ENCODE measurements at places on chromosomes 6 and 20.

DNA sequence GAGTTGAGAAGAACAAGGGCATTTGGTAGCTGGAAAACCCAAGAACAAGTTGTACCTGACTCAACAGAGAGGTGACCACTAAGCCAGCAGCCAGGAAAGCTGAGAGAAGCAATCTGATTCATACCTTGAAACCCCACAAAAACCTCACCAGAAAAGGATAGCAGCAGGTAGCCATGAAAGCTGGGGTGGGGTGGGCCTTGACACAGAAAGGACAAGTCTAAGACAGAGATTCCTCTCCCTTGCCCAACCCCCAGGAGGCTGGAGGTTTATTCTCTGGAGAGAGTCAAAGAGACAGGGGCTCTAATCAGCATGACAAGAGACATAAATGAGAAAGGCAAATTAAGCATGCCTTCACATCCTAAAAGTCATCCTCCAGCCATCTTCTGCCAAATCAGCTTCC lies 151.7 kb upstream of the DST start:
- no peak for DNase-seq

DNA sequence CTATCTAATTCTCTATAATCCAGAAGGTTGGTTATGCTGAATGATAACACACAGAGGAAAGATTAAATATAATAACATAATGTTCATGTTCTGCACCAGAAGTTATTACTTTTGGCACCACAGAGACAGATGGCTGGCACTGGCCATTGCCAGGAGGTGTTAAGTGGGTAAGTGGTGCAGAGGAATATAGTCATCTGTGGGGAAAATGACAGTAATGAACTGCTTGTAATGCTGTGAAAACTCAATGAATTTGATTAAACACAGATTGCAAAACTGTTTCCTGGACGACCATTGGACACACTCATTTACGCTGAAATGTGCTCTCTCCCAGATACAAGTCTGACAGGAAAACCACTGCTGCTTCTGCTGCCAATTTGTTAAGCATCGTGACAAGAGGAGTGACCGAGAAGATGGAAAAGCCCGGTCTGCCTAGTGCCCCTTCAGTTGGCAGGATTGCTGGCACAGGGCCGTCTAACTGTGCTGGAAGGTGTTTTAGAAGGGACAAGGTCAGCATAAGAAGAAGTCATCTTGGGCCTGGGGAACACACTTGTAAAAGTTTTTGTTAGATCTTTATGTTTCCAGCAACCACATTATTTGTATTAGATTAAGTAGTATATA lies 567.4 kb downstream of the CBLN4 start:
- DNase-seq, result no peak

DNA sequence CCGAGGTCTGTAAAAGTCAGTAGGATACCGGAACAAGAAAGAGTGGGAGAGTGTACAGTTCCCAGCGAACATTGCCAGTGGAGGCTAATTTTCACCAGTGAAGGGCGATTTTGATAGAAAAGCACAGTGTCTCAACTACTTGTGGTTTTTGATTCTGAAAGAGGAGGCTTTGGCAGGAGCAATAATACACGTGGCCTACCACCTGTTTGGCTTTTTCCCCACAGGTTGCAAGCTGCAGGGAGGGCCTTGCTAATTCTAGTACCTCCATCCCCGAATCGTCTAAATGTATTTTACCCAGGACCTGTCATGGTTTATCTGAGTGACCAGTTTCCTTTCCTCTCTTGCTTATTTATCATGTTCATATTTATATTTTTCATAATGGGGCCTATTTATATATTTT lies 3.3 kb upstream of the EFCAB8 start:
- DNase-seq, result no peak

DNA sequence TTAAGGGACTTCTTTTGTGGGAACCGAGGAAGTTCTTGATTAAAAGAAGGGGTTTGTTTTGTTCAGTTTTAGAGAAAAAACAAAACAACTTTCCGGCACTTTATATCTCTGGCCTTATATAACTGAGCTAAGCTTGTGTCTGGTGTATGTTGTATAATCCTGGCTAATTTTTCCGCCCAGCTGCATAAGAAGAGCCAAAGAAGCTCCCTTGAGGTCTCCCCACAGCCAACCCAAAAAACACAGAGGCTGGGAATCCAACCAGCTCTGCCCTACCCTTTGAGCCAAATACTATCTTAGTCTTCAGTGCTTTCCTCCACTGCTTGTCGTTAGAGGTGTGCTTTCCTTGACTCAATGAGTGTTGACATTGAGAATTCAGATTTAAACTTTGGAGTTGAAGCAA lies 45.5 kb upstream of the RNF146 start:
- no peak for DNase-seq

- DNase-seq, result no peak
These were observed 238.7 kb upstream of the THEMIS start for GRCh38 chr6:128139519-128139918.

- DNase-seq, result no peak
These were observed 13.9 kb downstream of the C6orf15 start for GRCh38 chr6:31098449-31098938.

- no peak for DNase-seq
These were observed 28.8 kb upstream of the PLCG1 start for GRCh38 chr20:41108531-41108930.

GRCh38 chr20:9501473-9501872 lies 12.9 kb upstream of the LAMP5 start:
- no peak for DNase-seq

GRCh38 chr6:80502871-80503270 lies 396.4 kb downstream of the BCKDHB start:
- DNase-seq, result no peak
